ENCODE measurements at places on chromosomes 3 and 15.

GRCh38 chr15:57652481-57652880 lies 54.0 kb upstream of the POLR2M start:
- DNase-seq, result no peak

- DNase-seq, result no peak
These were observed 124.4 kb downstream of the PDZRN3 start for GRCh38 chr3:73500321-73500720.

DNA sequence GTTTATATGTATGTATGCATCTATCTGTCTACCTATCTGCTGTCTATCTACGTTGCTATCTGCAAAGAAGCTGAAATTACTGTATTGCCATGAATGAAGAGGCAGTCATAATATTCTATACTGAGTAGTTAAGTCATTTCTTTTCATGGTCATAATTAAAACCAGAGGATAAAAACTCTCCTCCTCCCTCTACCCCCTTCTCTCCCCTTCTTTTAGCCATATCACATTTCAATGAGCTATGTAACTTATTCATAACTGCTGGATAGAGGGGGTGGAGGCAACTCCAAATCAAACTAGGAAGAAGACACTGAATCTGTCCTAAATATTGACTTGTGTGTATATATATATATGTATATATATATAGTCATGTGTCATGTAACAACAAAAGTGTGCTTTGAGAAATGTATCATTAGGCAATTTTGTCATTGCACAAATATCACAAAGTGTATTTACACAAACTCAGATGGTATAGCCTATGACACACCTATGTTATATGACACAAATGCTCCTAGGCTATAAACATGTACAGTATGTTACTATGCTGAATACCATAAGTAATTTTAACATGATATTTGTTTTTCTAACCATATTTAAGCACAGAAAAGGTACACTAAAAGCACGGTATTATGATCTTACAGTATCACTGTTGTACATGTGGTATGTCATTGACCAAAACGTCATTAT lies 229.7 kb upstream of the KCNMB2 start:
- DNase-seq, result no peak

GRCh38 chr3:150307311-150308036 lies 100.6 kb upstream of the TSC22D2 start:
- no peak for DNase-seq

DNA sequence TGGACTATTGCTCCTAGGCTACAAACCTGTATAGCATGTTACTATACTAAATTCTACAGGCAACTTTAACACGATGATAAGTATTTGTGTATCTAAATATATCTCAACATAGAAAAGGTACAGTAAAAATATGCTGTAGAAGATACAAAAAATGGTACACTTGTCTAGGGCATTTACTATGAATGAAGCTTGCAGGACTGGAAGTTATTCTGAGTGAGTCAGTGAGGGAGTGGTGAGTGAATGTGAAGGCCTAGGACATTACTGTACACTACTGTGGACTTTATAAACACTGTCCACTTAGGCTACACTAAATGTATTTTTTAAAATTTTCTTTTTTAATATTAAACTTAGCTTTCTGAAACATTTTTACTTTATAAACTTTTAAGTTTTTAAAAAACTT lies 140.5 kb upstream of the SGO1 start:
- DNase-seq, result no peak

DNA sequence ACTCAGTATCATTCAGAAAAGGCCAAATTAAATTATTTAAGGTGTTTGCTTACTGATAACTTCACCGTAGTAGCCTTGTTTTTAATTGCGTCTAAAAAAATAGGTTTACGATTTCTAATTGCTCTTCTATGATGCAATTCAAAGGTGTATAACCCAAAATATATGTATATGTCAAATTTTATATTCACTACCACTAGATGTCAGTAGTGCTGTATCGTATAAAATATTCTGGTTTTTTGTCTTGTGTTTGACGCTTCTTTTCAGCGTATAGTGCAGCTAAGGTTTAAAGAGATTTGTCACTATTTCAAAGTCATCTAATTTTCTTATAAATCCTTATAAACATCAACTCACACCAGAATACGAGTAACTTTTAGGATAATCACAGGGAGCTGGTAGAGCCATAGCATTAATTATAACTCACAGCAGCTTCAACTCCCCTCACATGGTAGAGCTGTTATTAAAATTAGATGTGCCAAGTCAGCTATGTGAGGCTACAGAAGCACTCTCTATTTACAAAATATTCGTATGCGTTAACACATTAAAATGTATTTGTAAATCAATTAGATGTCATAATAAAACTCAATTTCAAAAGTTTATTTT lies 3.5 kb downstream of the PFN2 start:
- DNase-seq, result no peak

DNA sequence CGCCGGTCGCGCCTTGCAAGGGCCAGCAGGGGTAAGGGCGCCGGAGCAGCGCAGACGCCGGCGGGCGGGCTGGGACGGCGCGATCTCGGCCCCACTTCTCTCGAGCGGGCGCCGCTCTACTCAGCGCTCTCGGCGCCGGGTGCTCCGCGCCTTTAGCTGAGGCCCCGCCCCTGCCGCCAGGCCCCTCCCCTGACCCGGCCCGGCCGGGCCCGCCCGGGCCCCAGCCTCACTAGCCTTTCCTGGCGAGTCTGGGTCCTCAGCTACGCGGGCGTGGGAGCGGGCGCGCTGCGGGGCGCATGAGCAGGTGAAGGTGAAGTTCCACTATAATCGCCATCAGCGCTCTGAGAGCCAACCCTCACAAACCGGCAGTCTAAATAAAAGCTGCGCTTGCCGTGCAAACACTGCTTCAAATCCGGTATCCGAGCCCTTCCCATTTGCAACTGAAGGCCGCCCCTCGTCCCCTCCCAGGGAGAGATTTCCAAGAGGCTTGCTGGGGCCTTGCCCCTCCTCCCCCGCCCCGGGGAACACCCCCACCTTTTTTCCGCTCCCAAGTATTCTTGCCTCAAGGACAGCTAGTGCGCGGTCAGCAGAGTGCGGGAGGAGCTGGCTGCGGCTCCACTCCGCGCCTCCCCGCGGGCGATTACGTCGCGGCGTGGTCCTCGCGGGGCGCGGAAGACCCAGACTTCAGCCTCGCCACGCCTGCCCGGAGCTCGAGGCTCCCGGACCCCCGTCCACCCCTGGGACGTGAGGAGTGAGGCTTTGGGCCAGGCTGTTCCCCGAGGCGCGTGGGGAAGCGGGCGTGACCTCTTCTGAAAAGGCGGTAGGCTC lies at the start of gene RPP25:
Gene RPP25 (minus strand): TSS at position 125 of the 828 bp plus-strand sequence. CDS start 189 bp downstream, outside the sequence.
- peak; percentile 33 for DNase-seq

- peak; percentile 25 for DNase-seq
These were observed 52.3 kb upstream of the CHRNA7 start for GRCh38 chr15:31977812-31978661.

DNA sequence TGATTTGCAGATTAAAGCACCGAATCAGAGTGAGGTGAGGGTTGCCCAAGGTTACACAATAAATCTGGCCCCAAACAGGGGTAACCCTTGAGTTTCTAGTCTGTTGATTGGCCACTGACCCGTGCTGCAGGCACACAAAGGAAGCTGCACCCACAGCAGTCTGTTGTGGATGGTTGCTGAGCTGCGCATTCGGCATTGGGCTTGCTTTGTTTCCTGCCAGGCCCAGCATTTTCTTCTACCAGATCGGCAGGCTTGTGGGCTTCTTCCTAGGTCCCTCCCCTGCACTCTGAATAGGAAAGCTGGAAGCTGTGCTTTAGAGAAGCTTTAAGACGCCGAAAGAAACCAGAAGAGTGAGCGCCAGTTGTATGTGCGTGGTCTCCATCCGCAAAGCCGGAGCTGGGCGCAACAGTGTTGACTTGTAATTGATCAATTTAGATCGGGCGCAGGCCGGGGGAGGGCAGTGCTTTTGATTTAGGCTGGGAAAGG lies 12.1 kb downstream of the B3GNT5 start:
- DNase-seq, result no peak

- DNase-seq, result no peak
These were observed 1.3 kb downstream of the PLA2G4B start for GRCh38 chr15:41839781-41840491.

DNA sequence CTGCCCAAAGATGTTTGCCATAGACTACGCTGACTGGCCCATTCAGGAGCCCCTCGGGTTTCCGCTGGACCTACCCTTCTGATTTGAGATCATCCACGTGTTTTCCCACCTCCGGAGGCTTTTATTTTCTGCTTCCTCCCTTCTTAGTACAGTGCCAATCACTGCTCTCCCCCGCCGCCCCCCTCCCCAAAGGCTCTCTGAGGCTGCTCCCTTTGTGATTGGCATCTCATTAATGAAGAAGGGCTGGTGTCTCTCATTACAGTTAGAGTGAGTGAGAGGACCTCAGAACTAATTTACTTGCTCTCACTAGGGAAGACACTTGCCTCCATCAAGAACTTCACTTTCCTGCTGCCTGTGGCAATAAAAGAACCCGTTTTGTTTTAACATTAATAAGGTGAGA lies 284.7 kb upstream of the ICE2 start:
- DNase-seq, result no peak

- DNase-seq, result no peak
These were observed 742.3 kb upstream of the CBLB start for GRCh38 chr3:106611116-106611515.

GRCh38 chr15:100790786-100791265 lies 88.8 kb upstream of the ALDH1A3 start:
- DNase-seq, result no peak

DNA sequence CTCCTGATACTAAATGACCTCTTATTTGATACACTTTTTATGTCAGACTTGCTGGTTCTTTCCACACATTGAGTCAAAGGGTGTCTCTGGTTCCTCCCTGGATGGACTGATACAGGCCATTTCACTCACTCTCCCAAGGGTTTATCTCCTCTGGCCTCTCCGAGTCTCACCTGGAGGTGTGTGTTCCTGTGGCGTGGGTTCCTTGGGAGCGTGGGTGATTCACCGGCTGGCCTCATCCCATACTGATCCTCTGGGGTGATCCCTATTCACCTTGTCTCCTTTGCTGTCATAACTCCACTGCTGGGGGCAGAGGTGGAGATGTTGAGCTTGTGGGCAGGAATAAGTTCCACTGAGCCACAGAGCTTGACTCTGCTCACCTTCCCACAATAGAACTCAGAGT lies 61.1 kb downstream of the ST6GAL1 start:
- no peak for DNase-seq

DNA sequence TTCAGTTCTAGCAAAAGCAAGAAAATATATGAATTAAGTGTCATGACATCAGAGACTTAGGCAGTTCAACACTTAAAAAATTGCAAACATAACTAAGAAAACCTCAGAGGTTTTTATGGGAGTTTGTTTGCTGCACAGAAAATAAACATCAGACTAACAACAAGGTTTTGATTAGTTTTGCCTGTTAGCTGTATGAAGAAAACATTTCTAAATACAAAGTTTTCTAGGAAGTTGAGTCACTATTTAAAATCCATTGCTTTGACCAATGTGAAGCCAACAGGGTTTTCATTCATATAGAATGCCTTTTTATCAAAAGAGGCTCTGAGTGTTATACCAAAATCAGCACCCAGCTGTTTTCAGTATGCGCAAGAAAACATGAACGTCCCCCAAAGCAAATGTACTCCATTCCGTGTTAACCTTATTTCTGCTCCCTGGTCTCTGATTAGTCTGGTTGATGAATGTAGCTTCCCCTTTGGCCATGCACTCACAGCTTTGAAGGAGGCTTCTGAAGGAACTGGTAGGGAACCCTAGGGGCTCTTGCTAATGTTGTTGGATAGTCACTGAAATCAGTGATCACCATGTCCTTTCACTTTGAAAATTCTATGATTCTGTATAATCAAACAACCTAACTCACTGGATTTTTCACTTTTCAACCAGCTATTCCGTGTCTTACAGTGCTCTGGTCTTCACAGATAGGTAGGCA lies 89.6 kb upstream of the TSEN2 start:
- no peak for DNase-seq

DNA sequence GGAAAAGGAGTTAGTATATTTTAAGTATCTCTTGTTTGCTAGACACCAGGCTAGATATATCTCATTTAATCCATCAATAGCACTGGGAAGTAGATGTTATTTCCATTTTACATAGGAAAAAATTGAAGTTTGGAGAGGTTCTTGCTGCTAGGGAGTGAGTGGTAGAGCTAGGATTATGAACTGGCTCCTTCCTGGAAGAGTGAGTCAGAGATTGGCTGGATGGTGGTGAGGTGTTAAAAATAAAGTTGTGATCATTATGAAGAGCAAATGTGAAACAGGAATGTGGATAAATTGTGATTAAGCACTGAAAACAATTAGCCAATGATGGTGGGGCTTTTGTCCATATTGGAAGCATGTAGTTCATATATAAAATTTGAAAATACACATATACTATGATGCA lies 234.2 kb downstream of the WNT5A start:
- DNase-seq, result no peak

GRCh38 chr3:74001436-74001835 lies 376.7 kb upstream of the PDZRN3 start:
- no peak for DNase-seq

- DNase-seq, result no peak
These were observed 54.4 kb downstream of the DCUN1D1 start for GRCh38 chr3:182925944-182926337.

All from stimulated activated CD8-positive, alpha-beta memory T cell treated with anti-CD3 and anti-CD28 coated beads, Interleukin-4, amount 100 ng/mL, for 1 hour (primary cell).